Foreskin keratinocyte (primary cell): ENCODE measurements at places on chromosomes 7 and 10. TPM values are rescaled to one million over a fixed set of nuclear protein-coding genes. Genes with fewer than 3 reads are reported as not detected.

DNA sequence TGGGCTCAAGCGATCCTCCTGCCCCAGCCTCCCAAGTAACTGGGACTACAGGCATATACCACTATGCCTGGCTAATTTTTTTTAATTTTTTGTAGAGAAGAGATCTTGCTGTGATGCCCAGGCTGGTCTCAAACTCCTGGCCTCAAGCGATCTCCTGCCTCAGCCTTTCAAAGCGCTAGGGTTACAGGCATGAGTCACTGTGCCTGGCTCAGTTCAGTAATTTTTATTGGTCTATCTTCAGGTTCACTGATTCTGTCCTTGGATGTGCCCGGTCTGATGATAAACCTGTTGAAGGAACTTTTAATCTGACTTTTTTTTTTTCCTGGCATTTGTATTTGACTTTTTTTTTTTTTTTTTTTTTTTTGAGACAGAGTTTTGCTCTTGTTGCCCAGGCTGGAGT is 40.1 kb upstream of the STRIP2 start:
- DNase-seq, result no peak

GRCh38 chr10:49113741-49114141 is 1.6 kb downstream of the VSTM4 start:
- no peak for DNase-seq

- peak; percentile 40 for DNase-seq
Measured at GRCh38 chr7:94276795-94277194, 117.9 kb upstream of the COL1A2 start.

- DNase-seq, result no peak
Measured at GRCh38 chr10:89256962-89257361, 5.4 kb upstream of the LIPA start.

DNA sequence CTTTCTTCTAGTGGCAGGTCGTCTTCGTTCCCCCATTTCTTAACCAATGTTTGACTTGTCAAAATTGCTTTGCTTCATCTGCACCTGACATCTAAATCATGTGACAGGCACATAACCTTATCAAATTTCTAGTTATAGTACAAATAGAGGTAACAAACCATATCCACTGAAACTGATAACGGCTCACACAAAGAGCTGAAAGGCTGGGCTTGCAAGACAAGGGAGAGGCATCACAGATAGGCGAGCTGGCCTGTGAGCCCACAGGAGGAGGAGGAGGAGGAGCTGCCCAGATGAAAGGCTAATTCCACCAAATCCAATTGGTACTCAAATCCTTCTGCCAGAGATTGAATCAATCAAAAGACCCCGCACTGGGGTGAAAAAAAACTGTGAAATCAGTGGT is 80.2 kb upstream of the NEBL start:
- no peak for DNase-seq

Gene COL17A1
- 1,970 and 2,423 TPM in 2 replicates for total RNA-seq

Gene PTPRE
- 14.9 and 15.4 TPM in 2 replicates for total RNA-seq
